A549 (cell line): ENCODE measurements at places on chromosomes 5 and 9.

- DNase-seq, result peak; percentile 55
These were observed 43.1 kb downstream of the BOD1 start for GRCh38 chr5:173573126-173573960.

- no peak for DNase-seq
These were observed 328.1 kb downstream of the MLLT3 start for GRCh38 chr9:20294046-20294750.

DNA sequence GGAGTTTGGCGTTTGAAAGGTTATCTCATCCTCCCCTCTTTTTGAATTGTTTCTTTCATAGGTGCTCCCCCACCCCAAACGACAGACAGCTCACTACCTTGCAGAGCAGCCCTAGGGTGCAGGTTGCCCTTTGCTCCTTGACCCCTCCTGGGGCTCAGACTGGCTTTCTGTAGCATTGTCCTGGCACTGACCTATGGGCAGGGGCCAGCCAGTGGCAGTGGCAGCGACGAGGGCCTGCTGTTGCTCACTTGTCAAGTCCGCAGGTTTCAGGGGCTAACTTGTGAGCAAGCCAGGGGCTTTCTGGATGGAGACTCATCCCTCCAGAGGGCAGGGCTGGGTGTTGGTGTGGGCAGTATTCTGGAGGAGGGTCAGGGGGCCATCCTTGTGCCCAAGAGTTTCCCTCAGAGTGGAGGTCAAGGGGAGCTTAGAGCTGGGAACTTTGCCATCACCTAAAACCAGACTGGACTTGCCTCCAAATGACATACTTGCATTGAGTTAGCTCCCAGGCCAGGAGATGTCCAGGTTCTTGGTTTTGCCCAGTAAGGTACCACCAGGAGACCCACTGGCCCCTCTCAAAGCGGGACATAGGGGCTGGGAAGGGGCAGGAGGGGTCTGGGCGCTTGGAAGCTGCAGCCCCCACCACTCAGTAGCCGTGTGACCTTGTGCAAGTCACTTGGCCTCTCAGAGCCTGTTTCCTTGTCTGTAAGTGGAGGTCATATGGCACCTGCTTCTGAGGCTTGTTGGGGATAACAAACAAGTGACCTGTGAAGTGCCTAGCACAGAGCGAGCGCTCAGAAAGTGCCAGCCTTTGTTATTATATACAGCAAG is 53.5 kb upstream of the CDKN2AIPNL start:
- no peak for DNase-seq

- no peak for DNase-seq
These were observed 40.3 kb downstream of the NNT start for GRCh38 chr5:43643327-43643726.

DNA sequence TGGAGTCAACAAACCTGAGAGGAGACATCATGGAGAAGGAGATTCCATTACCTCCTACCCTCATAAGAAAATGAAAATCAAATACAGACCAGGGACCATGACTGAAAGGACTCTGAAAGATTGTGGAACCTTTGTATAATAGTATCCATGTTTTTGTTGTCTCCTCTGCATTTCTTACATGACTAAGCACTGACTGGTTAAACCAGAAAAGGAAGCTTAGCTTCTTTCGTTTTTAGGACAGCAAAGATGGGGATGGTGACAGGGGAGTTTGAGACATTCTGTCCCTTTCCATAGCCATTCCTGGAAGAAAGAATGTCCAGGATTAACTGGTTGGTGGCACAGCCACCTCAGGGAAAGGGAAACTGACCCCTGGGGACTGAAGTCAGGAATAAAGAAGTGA is 22.2 kb downstream of the ITGA1 start:
- DNase-seq, result no peak

- DNase-seq, result no peak
These were observed 4.5 kb upstream of the ORM1 start for GRCh38 chr9:114318416-114318815.
